ENCODE measurements at places on chromosomes 5 and 9.

- DNase-seq = no peak
Measured at GRCh38 chr9:130543368-130543767, 36.0 kb upstream of the FUBP3 start.

GRCh38 chr5:14920121-14920520 lies 48.5 kb upstream of the ANKH start:
- no peak for DNase-seq

GRCh38 chr9:134627417-134628353 lies 13.9 kb upstream of the COL5A1 start:
- DNase-seq = no peak

DNA sequence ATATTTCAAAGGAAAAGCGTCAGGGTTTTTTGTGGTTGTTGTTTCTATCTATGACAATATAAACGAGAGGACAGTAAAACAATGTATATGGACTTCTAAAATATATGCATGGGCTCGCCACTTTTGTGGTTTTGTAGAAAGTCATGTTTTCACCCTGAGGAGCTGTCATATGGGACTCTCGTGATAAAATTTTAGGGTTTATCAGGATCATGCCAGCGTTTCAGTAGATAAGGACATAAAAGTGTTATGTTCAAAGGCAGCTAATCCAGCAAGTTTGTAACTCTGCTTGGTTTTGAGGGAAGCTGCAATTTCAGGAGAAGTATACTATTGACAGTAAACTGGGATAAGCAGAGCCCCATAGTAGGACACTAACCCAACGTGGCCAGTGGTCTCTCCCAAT lies 120.3 kb downstream of the CDC42SE2 start:
- DNase-seq = no peak

DNA sequence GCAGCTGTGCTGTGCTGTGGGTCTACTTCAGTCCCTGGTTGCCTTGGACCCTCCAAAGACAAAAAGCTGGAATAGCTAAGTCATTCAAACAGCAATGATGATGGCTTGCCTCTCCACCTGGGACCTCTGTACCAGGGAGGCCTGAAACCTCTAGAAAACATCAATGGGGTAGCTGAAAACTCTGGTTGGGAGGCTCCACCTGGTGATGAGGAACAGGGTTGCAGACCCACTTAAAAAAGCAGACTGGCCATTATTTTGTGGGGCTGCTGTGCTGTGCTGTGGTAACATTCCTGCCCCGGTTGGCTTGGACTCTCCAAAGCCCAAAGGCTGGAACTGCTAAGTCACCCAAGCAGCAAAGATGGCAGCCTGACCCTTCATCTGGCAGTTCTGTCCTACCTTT lies 839.3 kb upstream of the ARRDC3 start:
- no peak for DNase-seq

GRCh38 chr9:106481013-106481609 lies 381.9 kb upstream of the ZNF462 start:
- DNase-seq = no peak

DNA sequence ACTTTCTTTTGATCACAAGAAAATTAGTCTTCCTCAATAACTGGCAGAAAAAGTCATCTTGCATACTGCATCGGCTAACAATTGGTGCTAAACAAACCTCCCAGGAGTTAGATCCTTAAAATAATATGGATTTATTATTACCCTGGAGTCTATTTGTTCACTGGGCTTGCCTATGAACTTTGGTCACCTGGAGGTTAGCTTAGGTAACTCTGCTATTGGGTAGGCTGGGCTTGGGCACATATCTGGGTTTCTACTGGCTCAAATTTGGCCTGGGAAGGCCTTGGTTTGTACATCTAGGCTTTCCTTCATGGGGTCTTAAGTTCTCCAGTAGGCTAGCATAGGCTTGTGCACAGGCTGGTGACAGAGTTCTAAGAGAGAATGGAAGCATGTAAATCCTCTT lies 279.9 kb downstream of the RASEF start:
- DNase-seq = no peak

GRCh38 chr5:135048930-135049329 lies 14.9 kb upstream of the PITX1 start:
- no peak for DNase-seq

Measured in T47D (cell line).